Activated CD4-positive, alpha-beta memory T cell treated with anti-CD3 and anti-CD28 coated beads for 36 hours (primary cell): ENCODE measurements at places on chromosomes 6 and 20.

- no peaks in the 10 kb centered on the region for H3K36me3 ChIP-seq
- H3K27ac ChIP-seq, result no peak overlapping the region
- H3K4me3 ChIP-seq, result no peak overlapping the region
- no peaks in the 10 kb centered on the region for H3K4me1 ChIP-seq
These were observed 82.2 kb upstream of the OPRM1 start for GRCh38 chr6:153956808-153957207.

DNA sequence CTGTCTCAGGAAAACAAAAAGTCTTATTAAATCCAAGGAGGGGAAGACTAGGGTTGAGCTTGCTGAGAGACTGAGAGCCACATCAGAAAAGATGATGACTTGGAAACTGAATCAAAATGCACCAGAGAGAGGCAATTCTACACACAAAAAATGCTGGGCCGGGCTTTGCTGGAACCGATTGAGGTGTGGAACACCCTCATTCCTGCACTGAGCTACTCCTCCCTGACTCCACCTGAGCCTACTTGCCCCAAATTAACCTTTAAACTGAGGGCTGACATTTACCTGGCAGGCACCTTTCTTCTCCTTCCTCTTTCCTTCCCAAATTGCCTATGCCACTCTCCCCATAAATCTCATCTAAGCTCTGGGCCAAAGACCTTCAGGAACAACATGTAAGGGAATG is 40.8 kb upstream of the MBOAT1 start:
- no peak overlapping the region for H3K4me3 ChIP-seq
- no peaks in the 10 kb centered on the region for H3K4me1 ChIP-seq
- no peaks in the 10 kb centered on the region for H3K27me3 ChIP-seq
- H3K36me3 ChIP-seq, result no peaks in the 10 kb centered on the region

DNA sequence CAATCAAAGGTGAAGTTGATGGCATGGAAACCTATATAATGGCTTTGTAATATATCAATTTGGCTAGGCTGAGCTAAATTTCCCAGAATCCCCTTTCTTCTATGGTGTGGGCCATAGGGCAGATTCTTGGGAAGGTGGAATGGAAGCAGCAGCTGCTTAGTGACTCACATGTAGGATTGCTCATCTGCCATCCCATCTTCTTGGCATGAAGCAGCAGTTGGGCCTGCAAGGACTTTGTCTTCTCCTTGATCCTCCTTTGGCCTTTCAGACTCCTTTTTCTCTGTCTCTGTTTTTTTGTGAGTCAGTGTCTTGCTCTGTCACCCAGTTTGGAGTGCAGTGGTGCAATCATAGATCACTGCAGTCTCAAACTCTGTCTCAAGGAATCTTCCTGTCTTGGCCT is 52.6 kb upstream of the CEP162 start:
- no peaks in the 10 kb centered on the region for H3K36me3 ChIP-seq
- H3K27ac ChIP-seq, result no peak overlapping the region
- H3K4me1 ChIP-seq, result no peaks in the 10 kb centered on the region
- no peak for DNase-seq
- H3K4me3 ChIP-seq, result no peak overlapping the region

GRCh38 chr20:44601801-44602204 is 19.4 kb downstream of the PKIG start:
- no peaks in the 10 kb centered on the region for H3K27me3 ChIP-seq
- no peaks in the 10 kb centered on the region for H3K36me3 ChIP-seq
- DNase-seq, result no peak
- no peak overlapping the region for H3K27ac ChIP-seq

DNA sequence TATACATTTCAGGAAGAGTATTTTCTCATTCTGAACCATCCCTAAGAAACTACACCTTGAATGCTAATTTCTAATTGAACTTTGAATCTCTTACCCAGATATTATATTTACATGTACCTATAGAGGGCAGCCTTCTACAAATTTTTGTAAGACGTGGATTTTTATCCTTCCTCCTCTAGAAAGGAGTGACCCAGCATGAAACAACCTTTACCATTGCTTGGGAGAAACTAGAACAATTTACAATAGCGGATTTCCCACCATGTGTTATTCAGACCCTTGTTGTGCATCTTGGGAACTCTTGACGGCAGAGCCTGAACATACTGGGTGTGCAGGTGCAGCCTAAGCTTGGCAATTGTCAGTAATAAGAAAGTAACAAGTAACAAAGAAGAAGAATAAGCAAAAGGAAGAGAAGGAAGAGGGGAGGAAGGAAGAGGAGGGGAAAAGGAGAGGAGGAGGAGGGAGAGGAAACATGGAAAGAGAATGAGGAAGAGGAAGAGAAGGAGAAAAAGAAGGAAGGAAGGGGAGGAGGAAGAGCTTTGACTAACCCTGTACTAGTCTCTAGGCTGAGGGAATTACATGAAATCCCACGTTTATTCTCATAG is 10.8 kb upstream of the TAAR1 start:
- peaks cover 4% of the 10 kb centered on the region for H3K4me1 ChIP-seq
- H3K36me3 ChIP-seq, result no peaks in the 10 kb centered on the region
- no peak overlapping the region for H3K4me3 ChIP-seq
- H3K27ac ChIP-seq, result no peak overlapping the region
- H3K27me3 ChIP-seq, result peaks cover 5% of the 10 kb centered on the region

DNA sequence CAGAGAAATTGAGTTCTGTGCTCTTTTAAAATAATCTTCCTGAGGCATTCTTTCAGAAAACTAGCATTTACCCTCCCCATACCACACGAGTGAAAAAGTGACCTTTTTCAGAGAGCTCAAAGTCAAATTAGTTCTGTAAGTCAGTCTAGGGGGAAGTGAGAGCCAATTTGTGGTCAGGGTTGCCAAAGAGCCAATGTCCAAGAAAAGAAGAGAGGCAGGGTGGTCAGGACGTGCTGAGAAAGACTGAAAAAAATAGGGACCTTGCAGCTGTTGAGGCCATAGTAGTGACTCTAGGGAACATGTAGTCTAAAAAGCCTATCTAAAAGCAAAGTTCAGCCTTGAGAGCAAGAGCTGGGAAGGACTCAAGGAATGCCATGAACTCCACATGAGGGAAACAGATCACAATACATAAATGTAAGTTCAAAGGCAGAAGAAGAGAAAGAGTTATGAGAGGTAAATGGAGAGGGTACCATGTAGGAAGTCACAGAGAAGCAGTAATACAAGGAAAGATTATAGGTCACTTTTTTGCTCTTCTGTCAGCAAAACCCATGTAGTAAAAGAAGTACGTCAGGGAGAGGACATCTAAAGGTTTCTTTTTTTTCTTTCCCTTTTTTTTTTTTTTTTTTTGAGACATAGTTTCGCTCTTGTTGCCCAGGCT is 565.1 kb upstream of the FLRT3 start:
- H3K4me1 ChIP-seq, result no peaks in the 10 kb centered on the region
- H3K27me3 ChIP-seq, result no peaks in the 10 kb centered on the region
- no peak overlapping the region for H3K4me3 ChIP-seq
- H3K27ac ChIP-seq, result no peak overlapping the region

DNA sequence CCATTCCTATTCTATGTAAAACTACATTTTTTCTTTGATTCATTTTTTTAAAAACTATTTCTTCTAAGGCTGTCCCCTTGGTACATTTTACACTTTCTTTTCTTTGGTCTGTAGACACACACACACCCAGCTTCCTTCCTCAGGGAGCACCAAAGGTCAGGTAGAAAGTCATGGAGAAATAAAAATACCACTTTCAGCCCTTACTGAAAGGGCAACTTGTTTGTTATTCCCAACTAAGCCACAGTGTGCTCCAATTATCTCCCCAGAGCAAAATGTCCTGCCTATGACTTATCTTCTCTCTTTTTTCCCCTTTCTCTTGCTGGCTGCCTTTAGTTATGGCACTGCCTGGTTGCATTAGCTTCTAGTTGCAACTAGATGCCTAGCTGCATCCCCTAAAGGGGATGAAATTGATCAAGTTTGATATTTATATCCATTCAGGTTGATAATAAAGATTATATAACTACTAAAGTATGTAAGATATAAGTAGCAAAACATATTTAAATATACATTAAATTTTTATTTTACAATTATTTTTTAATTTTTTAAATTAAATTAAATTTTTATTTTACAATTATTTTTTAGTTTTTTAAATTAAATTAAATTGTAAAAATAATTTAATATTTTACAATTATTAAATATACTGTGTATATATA is 21.6 kb upstream of the LRRC1 start:
- DNase-seq, result no peak
- H3K4me3 ChIP-seq, result no peak overlapping the region
